ENCODE measurements at places on chromosomes 2 and 18. TPM values are rescaled to one million over a fixed set of nuclear protein-coding genes. Genes with fewer than 3 reads are reported as not detected.

- no peak for DNase-seq
- no peak overlapping the region for H3K4me3 ChIP-seq
- H3K4me1 ChIP-seq: no peaks in the 10 kb centered on the region
Observed at GRCh38 chr2:10549621-10550020, 101.5 kb upstream of the ODC1 start.

GRCh38 chr2:108612153-108612513 lies 77.9 kb downstream of the LIMS1 start:
- H3K36me3 ChIP-seq: no peaks in the 10 kb centered on the region
- peak; percentile 66 for DNase-seq
- no peak overlapping the region for H3K4me3 ChIP-seq
- peaks cover 12% of the 10 kb centered on the region for H3K4me1 ChIP-seq

The RSAD2 gene
- 1.7 TPM for total RNA-seq

DNA sequence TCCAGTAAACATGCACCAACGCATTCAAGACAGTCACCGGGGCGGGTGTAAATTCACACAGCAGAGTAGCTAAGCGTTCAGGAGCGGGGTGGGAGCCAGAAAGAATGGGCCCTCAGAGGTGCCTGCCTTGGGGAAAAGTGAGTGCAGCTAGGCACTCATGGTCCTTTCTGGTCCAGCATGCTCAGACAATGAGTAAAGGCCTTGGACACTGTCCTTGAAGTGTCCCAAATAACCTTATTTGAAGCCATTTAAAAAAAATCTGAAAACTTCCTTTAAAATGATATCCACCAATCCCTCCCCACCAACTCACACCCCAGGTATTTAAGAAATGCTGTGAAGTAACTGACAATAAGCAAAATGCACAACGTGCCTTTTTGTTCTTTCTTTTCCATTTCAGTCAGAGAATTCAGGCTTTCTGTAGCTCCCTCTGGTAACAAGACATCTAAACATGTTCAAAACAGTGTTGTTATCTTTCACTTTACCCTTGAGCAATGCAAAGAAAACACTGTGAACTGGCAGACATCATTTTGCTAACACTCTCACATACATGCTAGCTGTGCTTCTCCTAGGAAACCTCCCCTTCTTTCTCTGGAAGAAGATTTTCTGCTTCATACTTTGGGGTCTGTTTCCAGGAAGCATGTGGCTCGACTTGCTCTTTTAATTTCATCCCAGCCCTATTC lies 445.1 kb upstream of the SPRED2 start:
- H3K4me1 ChIP-seq: no peaks in the 10 kb centered on the region
- H3K27me3 ChIP-seq: no peaks in the 10 kb centered on the region
- no peak overlapping the region for H3K4me3 ChIP-seq
- peak; percentile 6 for DNase-seq

DNA sequence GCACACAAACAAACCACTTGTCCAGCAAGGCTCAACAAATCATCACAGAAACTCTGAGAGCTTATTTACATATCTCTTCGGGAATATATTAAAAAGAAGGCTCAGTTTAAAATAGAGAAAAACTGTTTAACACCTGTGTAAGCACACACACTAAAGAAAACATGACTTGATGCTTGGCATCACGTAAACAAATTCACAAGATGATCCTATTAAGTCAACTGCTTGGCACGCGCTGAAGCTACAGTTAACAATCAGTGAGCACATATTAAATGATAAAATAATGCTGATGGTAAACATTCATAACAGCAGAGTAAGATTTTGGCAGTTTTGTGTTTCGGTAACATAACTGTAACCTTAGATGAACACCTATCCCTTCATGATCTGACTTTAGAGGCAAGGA lies 4.3 kb upstream of the HES6 start:
- DNase-seq: no peak
- H3K27me3 ChIP-seq: peaks cover 5% of the 10 kb centered on the region
- no peak overlapping the region for H3K27ac ChIP-seq
- peaks cover 2% of the 10 kb centered on the region for H3K4me1 ChIP-seq
- H3K36me3 ChIP-seq: no peaks in the 10 kb centered on the region
- no peak overlapping the region for H3K4me3 ChIP-seq
